Right ventricle myocardium inferior (tissue), 1 donor: ENCODE measurements at places on chromosomes 5 and 9. TPM values are rescaled to one million over a fixed set of nuclear protein-coding genes. Genes with fewer than 3 reads are reported as not detected.

GRCh38 chr9:20603524-20604268, 18.6 kb downstream of the MLLT3 start:
- DNase-seq, result no peak

The TBC1D13 gene
- 16.6 TPM for total RNA-seq

GRCh38 chr9:135294836-135295235, 184.7 kb upstream of the PPP1R26 start:
- DNase-seq, result no peak

The OTP gene
- not detected for total RNA-seq

The IRGM gene
- total RNA-seq, result not detected

- DNase-seq, result no peak
Observed at GRCh38 chr5:118726891-118727290, 261.5 kb downstream of the DTWD2 start.

GRCh38 chr5:143186623-143187022, 216.9 kb downstream of the NR3C1 start:
- no peak for DNase-seq

The ALDH7A1 gene
- 35.5 TPM for total RNA-seq

GRCh38 chr5:8633696-8634095, 764.7 kb downstream of the MTRR start:
- no peak for DNase-seq

The STING1 gene
- 47.2 TPM for total RNA-seq

The FGFR4 gene
- 4.3 TPM for total RNA-seq

The FSD1L gene
- 4.5 TPM for total RNA-seq

DNA sequence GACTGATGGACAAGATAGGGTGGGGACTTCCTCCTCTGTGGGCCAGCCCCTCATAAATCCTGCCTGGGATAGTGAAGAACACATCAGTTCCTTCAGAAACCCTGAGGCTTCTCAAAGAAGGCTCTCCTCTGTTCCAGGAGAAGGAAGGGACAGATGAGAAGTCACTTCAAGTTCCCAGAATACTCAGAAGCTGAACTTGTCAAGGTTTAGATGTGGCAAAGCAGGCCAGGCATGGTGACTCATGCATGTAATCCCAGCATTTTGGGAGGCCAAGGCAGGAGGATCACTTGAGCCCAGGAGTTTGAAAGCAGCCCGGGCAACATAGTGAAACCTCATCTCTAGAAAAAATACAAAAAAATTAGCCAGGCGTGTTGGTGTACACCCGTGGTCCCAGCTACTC, 38.5 kb downstream of the STOM start:
- DNase-seq, result no peak

GRCh38 chr5:175321927-175322532, 122.0 kb downstream of the DRD1 start:
- no peak for DNase-seq

- DNase-seq, result no peak
Observed at GRCh38 chr5:33379757-33380156, 61.0 kb upstream of the TARS1 start.
